ENCODE measurements at places on chromosomes 12 and 14.

- no peak for DNase-seq
Observed at GRCh38 chr12:76470028-76470939, 89.3 kb downstream of the OSBPL8 start.

DNA sequence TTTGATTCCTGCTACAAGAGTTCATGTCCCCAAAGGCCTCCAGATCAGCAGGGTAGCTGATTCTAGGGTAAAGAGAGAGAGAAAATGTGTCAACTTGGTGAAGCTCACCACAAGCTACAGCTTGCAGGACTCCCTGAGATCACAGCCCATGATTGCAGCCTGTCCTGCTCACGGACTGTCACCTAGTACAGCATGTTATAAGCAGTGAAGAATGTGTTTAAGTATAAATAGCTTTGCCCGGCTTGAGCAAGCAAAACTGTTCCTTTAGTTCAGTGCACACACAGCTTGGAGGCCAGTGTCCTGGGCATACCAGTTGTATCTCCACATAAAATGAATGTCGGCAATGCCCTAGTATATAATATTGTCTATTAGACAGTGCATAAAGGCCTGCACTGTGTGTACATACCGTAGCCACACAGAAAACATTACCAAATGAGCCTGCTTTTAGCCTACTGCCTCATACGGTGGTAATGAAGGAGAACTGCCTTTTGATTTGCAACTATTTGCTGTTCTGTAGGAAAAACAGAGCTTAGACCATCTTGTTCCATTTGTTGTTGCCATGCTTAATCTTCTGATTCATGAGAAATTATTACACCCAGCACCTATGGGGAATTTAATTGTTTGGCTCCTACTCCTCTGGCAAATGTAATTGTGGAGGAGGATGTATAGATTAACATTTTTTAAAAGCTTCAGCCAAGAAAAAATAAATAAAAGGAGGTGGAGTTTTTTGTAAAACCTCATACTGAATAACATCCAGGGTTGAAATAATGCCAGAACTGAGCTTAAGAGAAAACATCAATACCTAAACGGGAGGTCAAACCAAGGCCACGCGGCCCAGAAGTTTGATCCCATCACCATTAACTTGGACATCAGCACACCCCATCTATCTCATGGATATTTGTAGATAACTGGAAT is 108.1 kb upstream of the G2E3 start:
- no peak for DNase-seq

DNA sequence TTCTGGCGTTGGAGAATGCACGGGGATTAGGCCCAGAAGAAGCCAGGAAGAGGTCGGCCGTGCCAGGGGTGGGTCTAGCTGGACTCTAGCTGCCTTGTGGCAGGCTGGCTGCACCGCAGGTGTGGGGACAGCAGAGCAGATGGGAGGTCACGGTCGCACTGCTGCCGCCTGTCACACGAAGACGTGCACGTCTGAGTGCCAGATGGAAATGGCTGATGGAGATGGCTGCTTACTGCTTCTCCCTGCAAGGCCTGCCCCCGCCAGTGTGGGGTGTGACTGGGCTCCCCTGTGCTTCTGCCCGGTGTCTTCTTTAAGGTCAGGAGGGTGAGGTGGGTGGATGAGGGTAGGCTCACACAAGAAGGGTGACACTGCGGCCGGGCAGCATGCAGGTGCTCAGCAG is 79.0 kb downstream of the MOK start:
- no peak for DNase-seq

GRCh38 chr12:130117701-130118100 is 44.6 kb upstream of the FZD10 start:
- DNase-seq: no peak

DNA sequence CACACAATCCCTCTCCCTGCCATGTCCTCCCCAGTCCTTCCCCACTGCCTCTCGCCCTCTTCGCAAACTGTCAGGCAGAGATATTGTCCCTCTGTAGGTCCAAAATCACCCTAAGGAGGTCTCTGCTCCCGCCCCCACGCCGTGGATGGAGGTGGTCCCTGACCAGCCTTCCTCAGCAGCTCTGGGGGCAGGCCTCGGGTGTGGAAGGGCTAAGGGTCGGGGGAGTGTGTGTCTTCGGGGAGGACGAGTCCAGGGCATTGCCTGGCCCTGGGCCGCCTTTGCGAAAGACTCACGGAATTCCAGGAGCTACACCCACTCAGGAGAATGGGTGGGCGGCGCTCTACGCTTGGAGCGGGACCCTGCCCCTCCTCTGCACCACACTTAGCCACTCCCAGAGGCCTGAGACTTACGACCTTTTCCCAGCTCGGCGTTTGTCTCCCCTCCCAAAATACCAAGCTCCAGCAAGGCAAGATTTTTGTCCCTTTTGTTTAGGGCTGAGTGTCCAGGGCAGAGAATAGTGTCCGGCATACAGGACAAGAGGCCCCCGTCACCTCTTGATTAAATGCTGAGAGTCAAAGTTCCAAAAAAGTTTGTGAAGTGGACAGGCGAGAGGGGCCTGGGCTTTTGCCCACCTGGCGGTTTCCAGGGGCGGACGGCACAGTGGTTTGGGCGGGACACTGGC is 881 bp downstream of the PYGL start:
- no peak for DNase-seq

GRCh38 chr14:65751510-65751909 is 339.0 kb downstream of the FUT8 start:
- DNase-seq: no peak

DNA sequence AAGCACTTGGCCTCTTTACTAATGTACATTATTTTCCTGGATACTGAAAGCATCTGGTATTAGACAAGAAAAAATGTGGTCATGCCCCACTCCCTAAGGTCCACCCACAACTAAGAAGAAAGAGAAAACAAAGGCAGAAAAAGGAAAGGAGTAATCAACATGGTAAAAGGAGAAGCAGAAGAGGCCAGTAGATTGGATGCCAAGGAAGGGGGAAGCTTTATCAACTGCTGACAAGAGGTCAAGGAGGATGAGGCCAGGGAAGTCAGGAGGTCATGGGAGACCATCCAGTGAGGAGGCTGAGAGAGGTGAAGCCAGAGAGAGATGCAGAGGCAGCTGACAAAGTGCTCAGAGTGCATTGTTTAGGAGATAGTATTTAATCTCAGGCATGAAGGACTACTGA is 383.5 kb downstream of the ZFP36L1 start:
- DNase-seq: no peak

DNA sequence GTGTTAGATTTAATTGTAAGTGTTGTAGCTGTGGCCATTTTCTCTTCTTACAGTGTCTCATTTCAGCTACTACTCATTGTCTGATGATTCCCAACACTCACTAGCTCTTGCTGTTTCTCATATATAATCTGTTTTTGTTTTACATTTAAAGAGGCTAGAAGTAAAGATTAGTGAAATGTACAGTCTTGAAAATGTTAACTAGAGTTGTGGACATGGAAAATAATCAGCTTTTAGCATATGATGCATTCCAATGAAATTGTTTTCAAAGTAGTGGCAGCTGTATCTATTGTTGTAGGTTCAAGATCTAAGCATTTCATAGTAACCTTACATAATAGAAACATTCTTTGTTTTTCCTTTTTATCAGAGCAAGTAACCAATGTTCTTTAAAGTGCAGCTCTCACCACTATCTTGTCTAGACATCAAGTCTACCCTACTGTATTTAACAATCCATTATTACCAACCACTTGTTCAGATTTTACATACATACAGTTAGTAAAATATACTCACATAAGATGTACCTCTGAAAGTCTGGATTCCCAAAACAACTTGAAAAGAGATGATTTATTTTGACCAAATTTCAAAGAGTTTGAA is 76.9 kb downstream of the PPHLN1 start:
- no peak for DNase-seq

DNA sequence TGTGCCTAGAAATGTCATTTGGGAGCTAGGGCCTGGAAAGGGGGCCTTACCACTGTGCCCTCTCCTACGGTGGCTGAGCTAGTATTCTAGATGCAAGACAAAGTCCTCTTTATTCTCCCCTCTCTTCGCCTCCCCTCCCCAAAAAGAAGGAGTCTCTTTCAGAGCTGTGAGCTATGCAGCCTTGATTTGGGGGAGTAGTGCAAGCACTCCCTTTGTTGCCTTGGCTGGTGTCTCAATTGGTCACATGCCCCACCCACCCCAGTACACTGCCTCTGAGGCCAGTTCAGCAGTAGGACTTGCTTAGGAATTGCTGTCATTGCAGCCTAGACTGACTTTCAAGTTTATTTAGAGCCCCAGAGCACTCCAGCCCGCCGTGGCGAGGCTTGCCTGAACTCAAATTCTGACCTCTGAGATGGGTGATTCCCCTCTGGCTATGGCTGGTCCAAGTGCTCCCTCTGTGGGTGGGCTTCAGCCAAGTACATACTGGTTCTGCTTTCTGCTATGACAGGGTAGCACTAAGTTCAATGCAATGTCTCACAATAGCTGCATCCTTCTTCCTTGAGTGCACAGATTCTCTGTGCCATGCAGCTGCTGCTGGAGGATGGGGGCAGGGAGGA is 37.0 kb upstream of the FBXO33 start:
- peak; percentile 0 for DNase-seq

GRCh38 chr12:40016980-40017379 is 88.9 kb downstream of the SLC2A13 start:
- no peak for DNase-seq

Measured in activated CD8-positive, alpha-beta memory T cell treated with anti-CD3 and anti-CD28 coated beads for 1 hour (primary cell).